ENCODE measurements at places on chromosomes 3 and 15.

DNA sequence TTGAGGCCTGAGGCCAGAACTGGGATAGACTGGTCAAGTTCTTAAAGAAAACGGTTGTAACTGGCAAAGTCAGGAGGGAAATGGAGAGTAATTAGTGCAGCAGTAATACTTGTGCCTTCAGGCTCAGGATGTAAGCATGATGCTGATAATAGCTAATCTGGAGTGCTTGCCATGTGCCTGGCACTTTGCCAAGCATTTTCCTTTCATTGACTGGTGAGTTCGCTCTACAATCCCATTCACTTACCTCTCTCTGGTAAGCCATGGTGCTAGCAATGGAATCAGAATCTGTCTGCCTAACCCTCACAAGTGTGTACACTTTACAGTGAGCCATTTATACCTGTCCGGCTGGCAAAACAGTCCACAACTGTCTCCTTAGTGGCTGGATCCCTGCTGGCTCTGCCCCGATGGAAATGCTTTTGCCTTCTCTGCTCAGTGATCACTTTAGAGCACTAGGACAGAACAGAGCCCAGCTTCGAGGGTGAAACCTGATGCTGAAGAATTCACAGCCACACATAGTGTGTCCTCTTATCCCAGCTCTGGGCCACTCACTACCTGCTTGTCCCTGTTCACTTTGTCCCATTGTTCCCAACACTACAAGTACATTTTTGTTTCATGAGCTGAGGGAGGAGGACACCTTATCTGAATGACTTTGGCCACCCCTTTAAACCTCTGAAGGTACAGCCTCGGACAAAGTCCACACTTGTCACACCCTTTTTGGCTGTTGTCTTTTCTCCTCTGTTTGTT, 10.3 kb downstream of the CHP1 start:
- H3K4me1 ChIP-seq: no peaks in the 10 kb centered on the region
- H3K36me3 ChIP-seq: peaks cover 56% of the 10 kb centered on the region
- H3K27ac ChIP-seq: no peak overlapping the region
- no peak overlapping the region for H3K4me3 ChIP-seq
- no peak for DNase-seq

DNA sequence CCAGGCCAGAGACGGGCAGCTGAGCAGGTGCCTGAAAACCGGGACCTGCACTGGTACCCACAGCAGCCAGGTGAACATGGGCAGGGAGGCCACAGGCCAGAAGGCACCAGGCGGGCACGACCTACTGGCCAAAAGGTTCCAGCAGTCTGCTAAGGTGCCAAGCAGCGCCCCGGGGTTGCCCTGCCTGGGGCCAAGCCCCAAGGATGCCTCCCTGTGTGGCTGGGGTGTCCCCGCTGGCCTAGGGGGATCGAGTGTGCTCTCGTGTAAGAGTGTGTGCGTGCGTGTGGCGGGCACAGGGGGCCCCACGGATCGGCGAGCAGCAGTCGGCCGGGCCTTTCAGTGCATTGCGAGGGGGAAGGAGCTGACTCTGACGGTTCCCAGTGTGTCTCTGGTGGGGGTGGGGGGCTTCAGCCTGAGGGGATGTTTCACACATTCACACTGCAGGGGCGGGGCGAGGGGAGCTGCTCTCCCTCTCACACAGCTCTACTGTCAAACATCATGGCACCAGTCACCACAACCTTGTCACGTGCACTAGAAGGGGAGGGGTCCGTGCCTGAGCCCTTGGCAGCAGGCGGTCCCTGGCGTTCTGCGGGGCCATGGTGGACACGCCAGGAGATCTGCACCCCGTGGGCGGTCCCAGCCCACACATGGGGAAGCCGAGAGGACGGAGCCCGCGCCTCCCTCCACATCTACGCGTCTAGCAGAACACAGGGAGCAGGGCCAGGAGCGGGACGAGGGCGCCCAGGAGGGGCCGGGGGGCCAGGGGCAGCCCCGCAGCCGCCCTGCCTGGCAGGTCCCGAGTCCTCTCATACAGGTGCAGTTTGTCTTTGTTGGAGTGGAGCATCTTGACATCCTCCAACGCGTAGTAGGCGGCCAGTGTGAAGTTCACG, 44.5 kb downstream of the RGMA start:
- no peak overlapping the region for H3K4me3 ChIP-seq
- no peaks in the 10 kb centered on the region for H3K27me3 ChIP-seq
- no peak overlapping the region for H3K27ac ChIP-seq

DNA sequence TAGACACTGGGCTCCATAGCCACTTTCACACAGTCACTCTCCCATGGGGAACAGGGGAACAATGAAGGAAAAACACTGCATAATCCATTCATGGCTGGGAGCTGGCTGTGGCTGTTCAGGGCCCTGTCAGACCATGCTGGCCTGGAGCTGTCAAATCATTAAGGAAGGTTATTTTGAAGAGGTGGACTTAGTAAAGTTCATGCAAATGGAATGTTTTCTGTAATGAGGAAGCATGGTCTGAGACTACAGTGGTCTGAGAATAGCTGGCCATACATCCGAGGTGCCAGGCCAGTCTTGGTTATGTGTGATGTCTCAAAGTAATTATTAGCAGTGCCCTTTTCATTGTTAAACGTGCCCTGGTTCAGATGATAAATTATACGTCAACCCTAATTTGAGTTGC, 117.1 kb upstream of the MRPS22 start:
- H3K36me3 ChIP-seq: no peaks in the 10 kb centered on the region
- no peaks in the 10 kb centered on the region for H3K27me3 ChIP-seq
- no peak for DNase-seq
- no peak overlapping the region for H3K4me3 ChIP-seq

DNA sequence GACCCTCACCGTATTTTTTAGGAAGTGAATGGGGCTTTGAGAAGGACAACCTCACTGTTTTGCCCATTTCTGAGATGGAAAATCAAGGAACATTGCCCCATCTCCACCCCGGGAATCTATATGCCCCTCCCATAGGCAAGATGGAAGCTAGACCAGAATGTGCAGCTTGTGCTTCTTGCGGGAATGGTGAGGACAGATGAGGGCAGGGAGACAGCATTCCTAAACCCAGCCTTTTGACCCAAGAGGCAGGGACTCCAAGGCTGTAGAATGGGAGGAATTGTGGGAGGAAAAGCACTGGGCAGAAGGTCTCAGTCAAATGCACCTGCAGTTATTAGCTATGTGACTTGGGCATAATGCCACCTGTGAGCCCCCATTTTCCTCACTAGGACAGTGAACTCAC, 66.9 kb downstream of the SMAD3 start:
- no peaks in the 10 kb centered on the region for H3K27me3 ChIP-seq
- peaks cover 64% of the 10 kb centered on the region for H3K4me1 ChIP-seq
- no peak overlapping the region for H3K4me3 ChIP-seq
- H3K27ac ChIP-seq: no peak overlapping the region
- no peak for DNase-seq
- H3K36me3 ChIP-seq: peaks cover 12% of the 10 kb centered on the region

GRCh38 chr3:190863119-190863465, 598 bp upstream of the GMNC start:
- DNase-seq: no peak
- no peak overlapping the region for H3K27ac ChIP-seq
- H3K27me3 ChIP-seq: no peaks in the 10 kb centered on the region
- no peaks in the 10 kb centered on the region for H3K36me3 ChIP-seq
- H3K4me3 ChIP-seq: peak overlapping the region; percentile 47

DNA sequence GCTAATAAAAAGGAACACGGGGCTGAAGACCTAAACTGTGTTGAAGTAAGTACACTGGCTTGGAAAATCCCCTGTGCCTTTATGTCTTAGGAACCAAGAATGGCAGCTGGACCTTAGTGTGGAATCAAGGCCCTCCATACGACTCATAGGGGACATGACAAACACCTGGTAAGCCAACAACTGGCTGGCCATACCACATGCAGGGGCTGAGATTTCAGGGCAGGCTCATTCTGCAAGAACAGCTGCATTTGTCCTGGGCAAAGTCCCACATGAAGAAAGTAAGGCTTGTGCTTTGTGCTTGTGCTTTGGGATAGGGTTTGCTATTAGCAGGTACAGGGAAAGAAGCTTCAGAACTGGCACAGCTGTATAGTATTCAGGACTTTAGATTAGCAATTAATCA, 18.0 kb downstream of the ETV5 start:
- DNase-seq: no peak
- H3K36me3 ChIP-seq: no peaks in the 10 kb centered on the region
- no peak overlapping the region for H3K4me3 ChIP-seq
- H3K4me1 ChIP-seq: peaks cover 8% of the 10 kb centered on the region
- H3K27ac ChIP-seq: no peak overlapping the region
- no peaks in the 10 kb centered on the region for H3K27me3 ChIP-seq

DNA sequence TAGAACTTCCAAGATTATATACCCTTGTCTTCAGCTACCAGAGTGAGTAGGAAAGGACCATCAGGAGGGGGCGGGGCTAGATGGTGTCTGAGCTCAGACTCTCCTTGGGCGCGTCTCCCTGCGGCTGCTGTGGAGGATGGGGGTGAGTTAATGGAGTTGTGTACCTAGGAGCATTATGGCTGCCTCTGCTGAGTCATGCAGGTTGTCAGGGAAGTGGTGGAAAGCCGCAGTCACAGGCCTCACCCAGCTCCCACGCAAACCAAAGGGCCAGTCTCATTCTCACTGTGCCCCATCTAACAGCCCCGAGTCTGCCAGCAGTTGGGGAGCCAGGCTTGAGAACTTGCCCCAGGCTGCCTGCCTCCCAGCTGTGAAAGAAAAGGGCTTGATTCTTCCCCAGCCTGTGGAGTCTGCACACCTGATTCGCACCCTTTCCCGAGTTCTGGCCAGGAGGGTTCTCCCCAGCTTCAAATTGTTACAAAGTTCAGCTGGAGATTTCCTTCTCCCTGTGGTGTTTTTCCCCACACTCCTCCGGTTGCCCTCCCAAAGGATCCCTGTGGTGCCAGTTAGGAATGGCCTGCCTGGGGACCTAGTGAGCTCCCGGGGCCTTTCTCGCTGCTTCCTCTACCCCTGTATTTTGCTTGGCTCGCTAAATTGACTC, 143.3 kb downstream of the HCN4 start:
- no peaks in the 10 kb centered on the region for H3K36me3 ChIP-seq
- H3K4me3 ChIP-seq: no peak overlapping the region
- H3K27ac ChIP-seq: no peak overlapping the region
- no peaks in the 10 kb centered on the region for H3K4me1 ChIP-seq

DNA sequence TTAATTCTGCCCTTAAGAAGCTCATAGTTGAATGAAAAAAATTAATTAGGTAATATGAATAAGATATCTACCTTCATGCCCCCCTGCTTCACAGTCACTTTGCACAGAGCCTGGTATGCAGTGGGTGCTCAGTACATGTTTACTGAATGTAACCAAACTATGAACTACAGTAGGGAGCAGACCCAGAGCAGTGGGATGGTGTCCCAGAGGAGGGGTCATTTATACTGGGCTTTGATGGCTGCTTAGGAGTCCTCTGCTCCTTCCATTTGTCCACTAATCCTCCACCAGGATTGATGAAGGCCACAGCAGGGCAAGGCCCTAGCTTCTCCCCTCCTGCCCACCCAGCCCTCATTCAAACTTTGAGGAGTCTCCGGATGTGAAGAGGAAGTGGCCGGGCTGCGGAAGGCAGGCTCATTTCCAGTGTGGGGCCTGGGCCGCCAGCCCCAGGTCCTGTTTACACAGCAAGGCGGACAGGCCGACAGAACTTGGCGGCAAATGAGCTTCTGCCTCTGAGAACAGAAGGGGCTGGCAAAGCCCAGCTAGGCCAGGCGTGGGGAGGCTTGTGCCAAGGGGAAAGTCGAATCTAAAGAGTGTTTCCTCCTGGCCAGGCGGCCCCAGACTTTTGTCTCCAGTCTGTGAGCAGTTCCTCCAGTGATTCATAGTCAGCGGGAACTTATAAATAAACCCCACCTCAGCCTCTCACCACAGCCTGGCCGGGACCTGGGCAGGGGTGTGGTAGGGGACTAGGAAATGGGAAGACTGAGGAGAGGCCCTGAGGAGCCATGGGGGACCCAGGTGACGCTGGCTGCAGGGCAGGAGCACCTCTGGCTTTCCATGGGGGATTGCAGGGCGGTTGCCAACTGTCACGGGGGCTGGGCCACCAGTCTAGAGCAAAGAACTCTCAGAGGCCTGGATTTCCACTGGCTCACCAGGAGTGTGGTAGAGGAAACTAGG, 51.6 kb upstream of the LCTL start:
- H3K27me3 ChIP-seq: peaks cover 11% of the 10 kb centered on the region
- H3K36me3 ChIP-seq: no peaks in the 10 kb centered on the region
- H3K4me1 ChIP-seq: peaks cover 88% of the 10 kb centered on the region
- peak overlapping the region; percentile 62 for H3K27ac ChIP-seq
- H3K4me3 ChIP-seq: no peak overlapping the region
- DNase-seq: peak; percentile 89

DNA sequence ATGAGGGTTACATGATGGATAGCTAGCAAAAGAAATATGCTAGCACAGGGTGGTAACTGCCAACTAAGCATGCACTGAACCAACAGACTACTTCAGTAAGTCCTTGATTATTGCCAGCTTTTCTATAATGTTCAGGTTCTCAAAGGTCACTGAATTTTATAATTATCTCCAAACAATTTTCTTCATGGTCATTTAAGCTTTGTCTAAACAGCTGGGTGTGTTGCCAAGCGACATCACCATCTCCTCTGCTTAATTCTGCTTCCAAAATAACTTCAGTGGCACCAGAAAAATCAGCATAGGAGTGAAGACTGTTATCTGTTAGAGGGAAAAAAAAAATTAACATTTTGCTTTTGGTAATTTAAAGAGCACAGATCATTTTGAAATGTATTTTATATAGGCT, 54.6 kb upstream of the TOP2B start:
- H3K4me1 ChIP-seq: no peaks in the 10 kb centered on the region
- DNase-seq: no peak
- no peaks in the 10 kb centered on the region for H3K27me3 ChIP-seq
- H3K4me3 ChIP-seq: no peak overlapping the region
- no peak overlapping the region for H3K27ac ChIP-seq

DNA sequence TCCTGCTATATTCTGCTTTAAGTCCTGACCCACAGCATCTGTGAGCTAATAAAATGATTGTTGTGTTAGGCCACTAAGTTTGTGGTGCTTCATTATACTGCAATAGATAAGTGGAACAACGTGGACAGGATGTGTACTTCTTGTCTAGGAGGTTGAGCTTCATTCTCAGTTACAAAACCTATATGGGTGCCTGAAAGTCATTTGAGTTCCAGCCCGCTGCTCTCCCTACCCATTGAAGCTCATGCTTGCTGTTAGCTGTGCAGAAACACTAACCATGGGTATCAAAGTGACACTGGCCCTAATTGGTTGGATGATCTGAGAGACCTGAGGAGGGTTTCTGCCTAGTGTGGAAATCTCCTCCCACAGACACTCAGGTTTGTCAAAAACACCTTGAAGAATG, 357.2 kb downstream of the PDCD6IP start:
- no peak overlapping the region for H3K27ac ChIP-seq
- H3K27me3 ChIP-seq: no peaks in the 10 kb centered on the region
- H3K4me3 ChIP-seq: no peak overlapping the region
- DNase-seq: no peak

GRCh38 chr3:141828890-141829289, 47.6 kb upstream of the ATP1B3 start:
- H3K27me3 ChIP-seq: no peaks in the 10 kb centered on the region
- DNase-seq: no peak
- H3K27ac ChIP-seq: no peak overlapping the region
- H3K4me1 ChIP-seq: no peaks in the 10 kb centered on the region
- no peak overlapping the region for H3K4me3 ChIP-seq
- no peaks in the 10 kb centered on the region for H3K36me3 ChIP-seq
